ENCODE measurements at places on chromosomes 13 and 19.
A peak's percentile ranks its signal among the peaks of the same experiment; 100 is the strongest.

DNA sequence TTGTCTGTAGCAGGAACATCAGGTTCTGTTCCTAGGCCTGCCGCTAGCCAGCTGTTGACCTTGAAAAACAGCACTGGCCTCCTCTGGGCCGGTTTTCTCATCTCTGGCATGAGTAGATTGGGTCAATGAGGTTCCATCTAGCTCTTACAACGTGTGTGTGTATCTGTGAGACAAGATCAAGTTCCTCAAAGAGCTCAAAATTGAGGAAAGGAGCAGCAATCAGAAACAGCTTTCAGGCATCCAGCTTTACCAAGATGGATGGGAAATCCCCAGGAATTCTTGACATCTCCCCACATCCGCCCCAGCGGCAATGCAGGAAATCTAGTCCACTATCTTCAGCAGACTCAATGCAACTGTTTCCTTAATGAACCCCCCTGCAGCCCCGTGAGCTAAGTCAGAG is 4.9 kb downstream of the FLT1 start:
- DNase-seq: no peak

DNA sequence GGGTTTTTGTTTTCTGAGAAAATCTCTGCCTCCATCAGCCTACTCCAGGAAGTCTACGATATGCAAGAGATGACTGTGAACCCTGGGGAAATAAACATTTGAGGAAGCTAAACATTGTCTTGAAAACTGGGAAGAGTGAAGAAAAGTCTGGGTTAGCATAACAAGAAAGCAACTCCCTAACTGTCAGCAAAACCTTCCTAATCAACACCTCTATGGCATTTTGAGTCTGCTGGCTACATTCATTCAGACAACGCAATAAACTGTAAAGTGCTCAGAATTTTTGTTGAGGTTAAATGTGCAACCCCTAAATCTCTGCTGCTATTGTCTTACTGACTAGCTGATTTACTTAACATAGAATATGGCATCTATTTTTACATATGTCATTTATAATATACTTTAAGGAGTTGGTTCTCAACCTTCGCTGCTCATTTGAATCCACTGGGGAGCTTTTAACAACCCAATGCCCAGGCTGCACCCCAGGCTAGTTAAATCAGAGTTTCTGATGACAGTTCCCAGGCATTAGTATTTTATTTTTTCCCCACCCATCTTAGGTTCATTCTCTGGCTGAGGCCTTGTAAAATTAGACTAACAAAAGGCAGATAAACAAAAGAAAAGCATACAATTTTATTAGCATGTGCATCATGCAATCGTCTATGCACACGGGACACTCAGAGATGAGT is 45.3 kb upstream of the SERTM1 start:
- no peak for DNase-seq

DNA sequence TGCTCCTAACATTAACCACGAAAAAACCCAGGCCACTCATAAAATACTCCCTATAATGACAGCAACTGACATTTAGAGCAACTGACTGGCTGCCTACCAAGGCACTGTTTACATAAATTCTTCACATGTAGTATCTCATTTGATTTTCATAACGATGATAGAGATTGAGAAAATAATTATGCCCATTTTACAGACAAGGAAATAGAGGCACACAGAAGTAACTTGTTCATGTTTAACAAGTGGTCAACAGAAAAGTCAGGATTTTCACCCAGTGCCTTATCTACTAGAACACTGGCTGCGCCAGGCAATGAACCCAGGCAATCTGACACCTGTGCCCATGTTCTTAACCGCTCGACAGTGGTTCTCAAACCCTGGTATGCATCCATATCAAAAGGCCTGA is 6.3 kb downstream of the ZNF45 start:
- DNase-seq: no peak

DNA sequence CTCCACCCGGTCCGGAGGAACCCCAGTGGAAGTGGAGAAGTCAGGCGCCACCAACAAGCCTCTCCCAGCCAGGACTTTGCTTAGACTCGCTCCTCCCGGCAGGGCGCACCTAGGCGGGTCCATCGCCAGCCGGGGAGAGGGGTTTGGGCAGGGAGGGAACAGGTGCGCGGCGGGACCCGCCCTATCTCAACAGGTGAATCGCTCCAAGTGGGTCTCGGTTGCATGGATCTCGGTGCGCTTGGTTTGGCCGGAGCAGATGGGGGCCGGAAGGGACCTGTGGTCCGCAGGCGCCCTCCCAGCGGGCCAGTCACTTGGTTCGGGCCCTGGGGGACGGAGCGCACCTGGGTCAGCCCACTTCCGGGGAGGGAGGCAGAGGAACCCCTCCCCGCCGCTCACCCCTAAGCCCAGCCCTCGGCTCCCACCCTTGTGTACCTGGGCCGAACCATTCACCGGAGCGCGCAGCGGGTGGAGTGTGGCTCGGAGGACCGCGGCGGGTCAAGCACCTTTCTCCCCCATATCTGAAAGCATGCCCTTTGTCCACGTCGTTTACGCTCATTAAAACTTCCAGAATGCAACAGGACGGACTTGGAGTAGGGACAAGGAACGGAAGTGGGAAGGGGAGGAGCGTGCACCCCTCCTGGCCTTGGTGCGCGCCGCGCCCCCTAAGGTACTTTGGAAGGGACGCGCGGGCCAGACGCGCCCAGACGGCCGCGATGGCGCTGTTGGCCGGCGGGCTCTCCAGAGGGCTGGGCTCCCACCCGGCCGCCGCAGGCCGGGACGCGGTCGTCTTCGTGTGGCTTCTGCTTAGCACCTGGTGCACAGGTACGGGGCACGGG is at the start of gene LSR:
Gene LSR, plus strand, starts transcription at position 693 of the 836 bp plus-strand sequence. Its CDS starts 21 bp downstream, at position 714.
- peak; percentile 41 for DNase-seq

DNA sequence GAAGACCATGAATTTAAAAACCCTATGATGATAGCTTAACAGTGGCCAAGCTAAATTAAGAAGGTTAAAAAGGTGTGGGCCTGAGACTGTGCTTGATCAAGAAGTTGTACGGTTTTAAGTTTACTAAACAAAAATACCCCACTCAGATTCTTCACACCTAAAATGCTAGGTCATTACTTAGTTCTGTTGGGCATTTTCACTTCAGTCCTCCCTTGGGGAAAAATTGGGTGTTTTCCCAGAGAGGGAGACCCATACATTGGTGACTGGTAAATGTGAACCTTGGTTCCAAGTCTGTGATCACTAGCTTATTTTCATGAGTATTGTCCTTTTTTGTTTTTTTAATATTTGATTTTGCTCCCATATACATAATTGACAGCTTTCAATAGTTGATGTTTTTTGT is 44.4 kb downstream of the MTUS2 start:
- DNase-seq: no peak

DNA sequence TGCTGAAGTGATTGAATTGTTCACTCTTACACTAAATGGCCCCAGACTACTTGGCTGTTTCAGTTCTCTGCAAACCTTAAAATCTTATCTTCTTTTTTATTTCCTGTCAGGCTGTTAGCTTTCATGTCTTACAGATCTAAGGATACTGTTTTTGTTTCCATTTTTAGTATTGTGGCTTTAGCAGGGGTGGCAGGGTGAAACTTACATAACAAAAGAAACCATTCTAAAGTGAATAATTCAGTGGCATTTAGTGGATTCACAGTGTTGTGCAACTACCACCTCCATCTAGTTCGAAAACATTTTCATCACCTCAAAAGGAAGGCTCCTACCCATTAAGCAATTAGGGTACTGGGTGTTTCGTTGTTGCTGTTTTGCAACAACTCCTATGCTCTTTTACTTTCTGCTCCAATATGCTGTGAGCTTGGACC is 19.8 kb downstream of the TMEM272 start:
- no peak for DNase-seq

DNA sequence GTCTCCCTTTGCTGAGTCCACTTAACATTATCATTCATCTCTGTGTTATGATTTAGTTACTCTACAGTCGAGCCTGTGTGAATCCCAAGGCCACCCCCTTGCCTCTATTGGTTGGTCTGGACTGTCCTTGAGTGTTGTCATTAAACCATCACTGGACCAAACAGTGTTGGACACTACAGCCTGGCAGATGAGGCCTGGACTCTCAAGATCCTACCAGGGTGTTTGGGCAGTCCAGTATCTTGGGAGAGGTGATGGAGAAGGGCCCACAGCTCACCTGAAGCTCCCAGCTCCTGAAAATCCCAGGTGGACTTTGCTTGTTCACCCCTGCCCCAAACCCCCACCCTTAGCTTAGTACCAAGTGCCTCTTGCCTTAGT is 3.8 kb downstream of the CHMP2A start:
- no peak for DNase-seq

DNA sequence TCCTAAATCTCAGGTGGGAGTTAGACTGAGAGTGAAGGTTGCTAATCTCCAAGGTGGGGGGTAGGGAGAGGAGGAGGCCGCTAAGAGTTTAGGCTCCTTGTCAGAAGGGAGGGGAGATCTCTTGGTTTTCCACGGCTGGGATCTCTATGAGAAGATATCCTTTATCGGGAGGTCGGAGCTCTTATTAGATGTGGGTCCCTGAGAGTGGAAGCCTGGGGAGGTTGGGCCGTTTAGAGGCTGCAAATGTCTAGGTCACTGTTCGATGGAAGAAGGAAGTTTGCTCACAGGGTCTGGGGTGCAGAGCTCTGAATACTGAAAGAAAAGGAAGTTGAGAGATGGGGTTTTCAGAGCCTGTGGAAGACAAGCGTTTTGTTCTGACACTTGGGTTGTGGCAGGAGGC is 3.8 kb downstream of the MYADM start:
- no peak for DNase-seq

DNA sequence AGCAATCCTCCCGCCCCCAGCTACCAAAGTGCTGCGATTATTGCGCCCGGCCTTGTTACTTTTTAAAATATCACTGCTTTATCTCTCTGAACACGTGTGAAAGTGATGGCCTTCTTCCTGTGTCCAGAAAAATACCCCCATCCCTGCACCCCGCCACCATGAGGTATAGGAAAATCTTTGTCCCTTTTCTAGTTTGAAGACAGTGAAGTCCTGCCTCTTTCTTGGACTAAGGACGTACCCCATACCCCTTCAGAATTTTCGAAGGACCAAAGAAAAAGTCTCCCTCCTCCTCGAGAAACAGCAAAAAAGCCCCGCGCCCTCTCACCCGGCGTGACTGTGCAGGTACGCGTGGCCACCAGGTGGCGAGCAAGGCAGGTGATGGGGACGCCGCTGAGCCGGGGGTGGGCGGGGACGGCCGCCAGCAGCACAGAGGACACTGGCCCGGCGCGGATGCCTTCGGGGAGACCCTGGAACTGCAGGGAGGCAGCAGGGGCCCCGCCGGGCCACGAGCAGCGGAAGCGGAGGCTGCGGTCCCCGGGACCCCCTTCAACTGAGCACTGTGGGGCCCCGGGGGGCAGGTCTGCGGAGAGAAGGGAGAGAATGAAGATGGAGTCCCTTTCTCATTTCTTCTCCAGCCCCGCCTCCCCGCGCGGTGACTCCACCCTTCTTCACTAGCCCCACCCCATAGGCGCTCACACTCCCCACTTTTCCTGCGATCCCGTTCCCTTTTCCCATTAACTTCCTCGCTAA is 3.2 kb downstream of the VSIG10L start:
- peak; percentile 86 for DNase-seq

GRCh38 chr13:91144486-91144885 is 203.0 kb upstream of the MIR17HG start:
- DNase-seq: no peak

- no peak for DNase-seq
These were observed 930.8 kb downstream of the SLITRK5 start for GRCh38 chr13:88601949-88602348.

- DNase-seq: no peak
These were observed 259.9 kb downstream of the SLITRK1 start for GRCh38 chr13:83622422-83622784.
